ENCODE measurements at places on chromosomes 1 and 21. TPM values are rescaled to one million over a fixed set of nuclear protein-coding genes. Genes with fewer than 3 reads are reported as not detected.

- H3K27ac ChIP-seq = peak overlapping the region; percentile 62
- DNase-seq = no peak
- H3K36me3 ChIP-seq = no peaks in the 10 kb centered on the region
- H3K27me3 ChIP-seq = no peaks in the 10 kb centered on the region
Observed at GRCh38 chr1:228378873-228379460, 27.7 kb downstream of the TRIM11 start.

Gene SPRR5
- not detected for total RNA-seq

DNA sequence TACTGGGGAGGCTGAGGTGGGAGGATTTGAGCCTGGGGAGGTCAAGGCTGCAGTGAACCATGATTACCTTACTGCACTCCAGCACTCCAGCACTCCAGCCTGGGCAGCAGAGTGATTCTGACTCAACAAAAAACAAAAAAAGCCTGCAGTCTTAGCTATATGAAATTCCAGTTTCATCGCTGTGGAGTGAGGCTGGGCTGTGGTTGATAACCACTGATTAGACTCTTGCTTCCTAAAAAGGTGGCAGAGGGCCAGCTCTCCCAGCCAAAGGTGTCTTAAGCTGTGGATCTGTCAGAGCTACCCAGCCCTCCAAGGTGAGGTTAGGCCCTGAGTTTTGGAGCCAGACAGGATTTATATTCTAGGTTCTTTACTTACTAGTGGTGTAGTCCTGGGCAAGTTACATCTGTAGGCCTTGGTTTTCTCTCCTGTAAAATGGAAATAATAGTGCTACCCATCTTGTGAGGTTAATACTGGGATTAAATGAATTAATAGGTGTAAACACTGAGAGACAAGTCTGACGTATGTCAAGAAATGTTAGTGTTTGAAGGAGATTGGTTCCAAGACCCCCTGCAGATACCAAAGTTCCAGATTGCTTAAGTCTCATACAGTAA, 35.9 kb downstream of the TMCC2 start:
- H3K4me3 ChIP-seq = no peak overlapping the region
- no peaks in the 10 kb centered on the region for H3K36me3 ChIP-seq
- DNase-seq = no peak
- H3K27ac ChIP-seq = no peak overlapping the region
- H3K27me3 ChIP-seq = no peaks in the 10 kb centered on the region

DNA sequence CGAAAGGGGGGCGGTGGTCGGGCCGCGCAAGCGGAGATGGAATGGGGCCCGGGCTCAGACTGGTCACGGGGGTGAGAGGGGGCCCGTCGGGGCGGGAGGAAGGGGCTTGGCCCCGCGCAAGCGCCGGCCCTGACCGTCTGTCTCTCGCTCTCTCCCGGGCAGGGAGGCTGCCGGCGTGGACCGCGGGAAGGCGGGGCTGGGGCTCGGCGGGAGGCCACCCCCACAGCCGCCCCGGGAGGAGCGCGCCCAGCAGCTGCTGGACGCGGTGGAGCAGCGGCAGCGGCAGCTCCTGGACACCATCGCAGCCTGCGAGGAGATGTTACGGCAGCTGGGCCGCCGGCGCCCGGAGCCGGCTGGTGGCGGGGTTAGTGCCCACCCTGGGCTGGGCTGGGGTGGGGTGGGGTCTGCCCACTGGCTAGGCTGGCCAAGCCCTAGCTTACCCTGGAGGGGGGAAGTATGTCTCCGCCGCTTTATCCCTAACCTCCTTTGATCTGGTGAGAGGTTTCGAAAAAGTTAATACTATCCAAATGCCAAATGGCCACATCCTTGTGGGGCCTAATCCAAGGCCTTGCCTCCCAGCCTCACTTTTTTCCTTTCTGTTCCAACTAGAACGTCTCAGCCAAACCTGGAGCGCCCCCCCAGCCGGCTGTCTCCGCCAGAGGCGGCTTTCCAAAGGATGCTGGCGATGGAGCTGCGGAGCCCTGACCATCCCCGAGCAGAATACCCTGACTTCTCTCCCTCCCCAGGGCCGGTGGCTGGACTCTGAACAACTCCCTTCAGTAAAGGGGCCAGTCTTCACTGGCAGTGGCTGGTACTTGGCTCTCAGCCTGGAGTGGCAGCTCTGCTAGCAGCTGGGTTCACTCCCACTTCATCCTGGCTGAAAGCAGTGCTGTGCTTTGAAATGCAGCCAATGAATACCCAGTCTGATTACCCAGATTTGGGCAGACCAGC, 636 bp upstream of the YRDC start:
- no peaks in the 10 kb centered on the region for H3K27me3 ChIP-seq
- peaks cover 10% of the 10 kb centered on the region for H3K4me1 ChIP-seq
- DNase-seq = peak; percentile 58
- H3K27ac ChIP-seq = peak overlapping the region; percentile 90
- H3K36me3 ChIP-seq = no peaks in the 10 kb centered on the region

Data from ovary (tissue), 10 donors.